ENCODE measurements at places on chromosomes 5 and 9.

DNA sequence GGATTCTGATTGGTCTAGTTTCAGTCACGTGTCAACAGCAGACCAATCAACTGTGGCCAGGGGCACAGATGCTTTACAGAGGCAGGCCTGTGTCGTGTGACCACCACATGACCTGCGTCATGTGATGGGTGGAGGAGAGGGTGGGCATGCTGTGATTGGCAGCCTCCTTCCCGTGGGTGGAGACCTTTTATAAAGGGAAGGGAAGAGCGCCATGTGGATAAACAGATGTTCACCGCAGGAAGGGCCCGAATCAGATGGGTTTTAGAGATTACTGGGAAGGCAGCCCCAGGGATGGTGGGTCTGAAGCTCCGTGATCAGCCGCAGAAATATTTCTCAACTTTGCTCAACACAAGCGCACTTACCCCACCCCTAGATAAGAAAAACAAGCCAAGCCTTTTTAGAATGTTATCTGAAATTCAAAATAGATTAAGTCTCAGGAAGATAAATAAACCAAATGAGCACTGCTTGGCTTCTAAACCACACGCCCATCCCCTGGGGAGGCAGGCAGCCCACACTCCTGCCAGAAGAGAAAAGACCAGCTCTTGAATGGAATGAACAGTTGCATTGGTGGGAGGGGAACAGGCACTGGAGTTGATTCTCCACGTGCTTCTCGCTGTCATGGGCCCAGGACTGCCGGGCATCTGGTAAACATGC lies 43.6 kb downstream of the ROPN1L start:
- no peak for DNase-seq

- no peak for DNase-seq
Measured at GRCh38 chr5:95966005-95966404, 4.4 kb upstream of the ELL2 start.

GRCh38 chr5:115627295-115627865 lies 1.5 kb upstream of the TMED7 start:
- no peak for DNase-seq

- no peak for DNase-seq
Measured at GRCh38 chr5:168612123-168612522, 33.0 kb upstream of the PANK3 start.

DNA sequence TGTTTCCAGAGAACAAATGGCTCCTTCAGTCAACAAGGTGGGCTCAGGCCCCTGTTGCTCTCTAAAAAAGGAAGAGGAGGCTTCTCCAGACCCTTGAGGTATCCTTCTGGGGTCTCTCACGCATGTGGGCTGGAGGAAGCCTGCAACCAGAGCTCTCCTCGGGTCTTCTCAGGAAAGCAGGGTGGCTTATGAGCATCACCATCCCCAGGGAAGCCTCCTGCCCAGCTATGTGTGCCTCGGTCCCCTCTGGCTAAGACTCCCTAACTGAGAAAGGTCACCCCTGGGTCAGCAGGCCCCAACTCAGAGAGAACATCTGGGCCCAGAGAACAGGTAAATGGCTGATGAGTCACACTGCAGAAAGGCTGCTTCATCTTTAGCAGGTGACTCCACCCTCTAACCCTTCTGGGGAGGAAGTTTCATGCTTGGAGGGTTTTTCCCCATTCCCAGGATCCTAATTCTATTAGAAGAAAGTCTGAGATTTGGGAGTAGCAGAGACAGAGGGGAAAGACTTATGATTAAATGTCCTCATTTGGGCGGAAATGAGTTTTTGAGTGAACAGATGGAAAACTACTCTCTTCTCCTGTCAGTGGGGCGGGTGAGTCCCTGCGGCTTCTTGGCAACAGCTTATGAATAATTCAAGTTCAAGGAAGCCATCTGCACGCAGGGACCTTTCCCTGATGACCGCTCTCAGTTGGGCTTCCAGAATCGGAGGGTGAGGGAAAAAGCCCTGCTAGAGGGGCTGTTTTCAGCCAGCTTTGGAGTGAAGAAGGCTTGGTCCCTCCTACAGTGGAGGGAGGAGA lies 41.9 kb downstream of the TGFBI start:
- DNase-seq = no peak

- DNase-seq = no peak
Measured at GRCh38 chr5:51387884-51388275, 4.6 kb downstream of the ISL1 start.

DNA sequence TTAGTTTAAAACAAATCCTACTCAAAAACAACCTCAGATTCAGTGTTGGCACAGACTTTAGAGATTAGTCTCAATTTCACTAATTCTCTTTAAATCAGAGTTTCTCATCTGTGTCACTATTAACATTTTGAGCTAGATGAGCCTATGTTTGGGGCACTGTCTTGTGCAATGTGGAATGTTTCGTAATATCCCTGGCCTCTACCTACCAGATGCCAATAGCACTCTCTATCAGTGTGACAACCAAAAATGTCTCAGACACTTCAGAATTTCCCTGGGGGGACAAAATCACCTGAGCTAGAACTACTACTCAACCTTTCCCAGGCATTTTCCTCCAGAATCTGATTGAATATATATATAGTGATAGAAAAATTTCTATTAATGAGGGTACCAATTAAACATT lies 465.2 kb upstream of the RGMB start:
- DNase-seq = no peak

DNA sequence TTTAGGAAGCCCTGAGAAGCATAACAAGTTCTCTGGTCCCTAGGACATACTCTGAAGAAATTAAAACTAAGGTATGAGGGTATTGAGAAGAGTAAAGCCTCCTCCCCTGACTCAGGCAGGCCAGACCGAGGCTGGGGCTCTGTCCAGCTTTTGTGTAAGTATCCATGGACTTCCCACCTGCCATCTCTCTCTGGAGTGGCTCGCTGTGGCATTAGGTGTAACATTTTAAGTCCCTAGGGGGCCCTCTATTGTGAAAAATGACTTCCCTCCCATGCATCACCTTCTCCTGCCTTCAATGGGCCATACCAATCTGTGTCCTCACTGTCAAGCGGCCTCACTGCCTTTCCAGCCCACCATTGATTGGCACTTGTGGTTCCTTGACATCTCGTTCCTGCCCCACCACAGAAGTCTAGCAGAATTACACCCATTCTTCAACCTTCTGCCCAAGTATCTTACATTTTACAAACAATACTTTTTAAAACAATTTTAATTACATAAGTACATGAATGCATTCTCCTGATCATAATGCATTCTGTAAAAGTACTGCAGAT lies 205.5 kb downstream of the SLIT3 start:
- no peak for DNase-seq

- DNase-seq = no peak
Measured at GRCh38 chr9:133309608-133310007, 26.4 kb downstream of the SURF6 start.

DNA sequence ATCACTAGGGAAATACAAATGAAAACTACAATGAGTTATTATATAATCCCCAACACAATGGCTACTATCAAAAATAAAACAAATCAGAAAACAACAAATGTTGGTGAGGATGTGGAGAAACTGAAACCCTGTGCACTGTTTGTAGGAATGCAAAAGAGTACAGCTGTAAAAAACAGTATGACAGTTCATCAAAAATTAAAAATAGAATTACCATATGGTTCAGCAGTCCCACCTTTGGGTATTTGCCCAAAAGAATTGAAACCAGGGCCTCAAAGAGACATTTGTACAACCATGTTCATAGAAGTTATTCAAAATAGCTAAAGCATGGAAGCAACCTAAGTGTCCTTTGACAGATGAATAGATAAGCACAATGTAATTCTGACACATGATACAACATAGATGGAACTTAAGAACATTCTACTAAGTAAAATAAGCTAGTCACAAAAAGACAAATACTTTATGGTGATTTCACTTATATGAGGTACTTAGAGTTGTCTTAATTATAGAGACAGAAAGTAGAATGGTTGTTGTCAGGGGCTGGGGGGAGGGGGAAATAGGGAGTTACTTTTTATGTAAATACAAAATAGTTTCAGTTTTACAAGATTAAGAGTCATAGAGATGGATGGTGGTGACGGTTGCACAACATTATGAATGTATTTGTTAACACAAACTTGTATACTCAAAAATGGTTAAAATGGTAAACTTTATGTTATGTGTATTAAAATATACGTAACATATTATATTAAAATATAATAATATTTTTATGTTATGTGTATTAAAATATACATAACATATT lies 102.8 kb downstream of the KCTD16 start:
- no peak for DNase-seq

DNA sequence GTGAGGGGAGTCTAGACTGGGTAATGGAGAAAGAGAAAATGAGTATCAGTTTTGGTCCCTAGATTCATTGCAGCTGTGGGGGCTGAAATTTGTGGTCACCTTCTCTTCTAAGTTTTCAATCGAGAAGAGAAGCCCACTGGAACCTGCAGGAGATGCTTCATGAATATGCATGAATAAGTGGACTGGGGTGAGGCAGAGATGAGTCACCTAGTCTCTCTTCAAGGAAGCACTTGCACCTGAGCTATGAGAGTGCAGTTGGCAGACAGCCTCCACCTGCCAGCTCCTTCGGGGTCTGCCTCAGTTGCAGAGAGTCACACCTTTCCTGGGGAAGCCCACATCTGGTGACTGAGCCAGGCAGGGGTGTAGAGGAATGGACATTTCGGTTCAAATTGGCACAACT lies 69.1 kb downstream of the ZNF366 start:
- DNase-seq = no peak

DNA sequence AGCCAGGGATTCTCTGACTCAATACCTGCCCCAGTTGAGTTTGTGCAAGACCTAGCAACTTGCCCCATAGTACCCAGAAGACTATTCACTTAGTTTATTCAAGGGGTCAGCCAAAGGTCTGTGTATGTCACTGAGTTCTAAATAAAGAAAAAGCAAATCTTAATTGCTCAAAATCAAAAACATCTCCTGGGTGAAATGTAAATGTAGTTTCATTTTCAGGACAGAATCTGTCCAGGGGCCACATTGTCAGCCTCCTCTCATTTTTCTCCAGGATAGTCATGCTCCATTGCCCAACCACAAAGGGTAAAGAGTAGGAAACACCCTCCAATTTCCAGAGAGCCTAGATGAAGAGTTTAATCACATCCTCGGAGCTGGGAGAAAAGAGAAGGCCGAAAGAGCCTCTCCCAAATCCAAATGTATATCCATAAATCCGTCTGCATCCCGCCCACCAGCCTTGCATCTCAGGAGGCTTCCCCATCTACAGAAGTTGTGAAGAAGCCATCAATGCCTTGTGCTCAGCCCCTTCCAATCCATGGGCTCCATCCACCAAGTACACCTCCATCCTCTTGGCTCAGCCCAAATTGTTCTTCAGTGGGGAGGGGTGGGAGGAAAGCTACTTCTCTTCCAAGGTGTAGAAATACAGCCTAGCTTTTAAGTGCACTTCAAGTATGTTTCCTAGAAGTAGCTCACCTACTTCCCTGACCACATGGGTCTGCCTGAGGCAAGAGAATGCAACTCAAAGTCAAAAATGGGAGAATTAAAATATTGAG lies 26.9 kb downstream of the ADAM19 start:
- no peak for DNase-seq

GRCh38 chr9:90365666-90366065 lies 277.0 kb downstream of the DIRAS2 start:
- no peak for DNase-seq

- DNase-seq = no peak
Measured at GRCh38 chr9:110728058-110728457, 59.5 kb downstream of the MUSK start.

GRCh38 chr5:1536871-1537602 lies 13.3 kb upstream of the LPCAT1 start:
- no peak for DNase-seq

- DNase-seq = no peak
Measured at GRCh38 chr9:78663369-78663768, 366.4 kb downstream of the PSAT1 start.

DNA sequence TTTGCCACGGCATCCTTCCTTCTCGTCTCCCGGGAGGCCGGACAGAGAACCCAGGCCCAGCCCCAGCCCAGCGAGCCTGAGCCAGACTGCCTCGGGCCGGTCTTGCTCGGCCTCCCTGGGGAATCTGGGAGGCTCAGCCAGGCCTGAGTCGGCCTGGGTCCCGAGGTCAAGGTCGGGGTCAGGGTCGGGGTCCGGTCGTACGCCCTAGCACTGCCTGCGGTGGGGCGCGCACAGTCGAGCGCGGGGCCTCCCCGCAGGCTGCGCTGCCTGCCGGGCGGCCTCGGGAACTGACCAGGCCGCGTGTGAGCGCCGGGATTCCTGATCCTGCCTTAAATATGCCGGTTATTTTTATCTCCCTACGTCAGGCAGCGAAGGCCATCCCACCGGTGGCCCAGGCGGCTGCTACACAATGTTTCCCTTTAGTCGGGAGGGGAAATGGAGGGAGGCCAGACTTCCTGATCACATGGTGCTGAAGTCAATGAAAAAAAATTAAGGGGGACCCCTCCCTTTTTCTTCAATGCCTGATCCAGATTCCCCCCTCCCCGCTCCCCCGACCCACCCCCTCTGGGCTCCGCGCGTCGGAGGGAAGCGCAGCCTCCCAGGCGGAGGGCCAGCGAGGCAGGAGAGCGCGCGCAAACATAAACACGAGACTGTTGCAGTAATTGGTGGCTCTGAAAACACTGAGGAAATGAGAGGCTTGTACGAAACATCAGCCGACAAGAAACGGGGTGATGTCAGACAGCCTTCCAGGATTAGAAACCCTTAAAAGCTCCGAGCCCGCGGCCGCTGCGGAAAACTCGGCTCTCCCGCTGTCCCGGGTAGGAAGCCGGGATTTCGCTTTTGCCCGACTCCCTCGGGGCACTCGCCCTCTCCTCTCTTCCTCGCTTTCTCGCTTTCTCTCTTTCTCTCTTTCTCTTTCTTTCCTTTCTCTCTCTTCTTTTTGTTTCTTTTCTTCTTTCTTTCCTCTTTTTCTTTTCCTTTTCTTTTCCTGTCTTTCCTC lies 148.2 kb upstream of the KLF4 start:
- no peak for DNase-seq

DNA sequence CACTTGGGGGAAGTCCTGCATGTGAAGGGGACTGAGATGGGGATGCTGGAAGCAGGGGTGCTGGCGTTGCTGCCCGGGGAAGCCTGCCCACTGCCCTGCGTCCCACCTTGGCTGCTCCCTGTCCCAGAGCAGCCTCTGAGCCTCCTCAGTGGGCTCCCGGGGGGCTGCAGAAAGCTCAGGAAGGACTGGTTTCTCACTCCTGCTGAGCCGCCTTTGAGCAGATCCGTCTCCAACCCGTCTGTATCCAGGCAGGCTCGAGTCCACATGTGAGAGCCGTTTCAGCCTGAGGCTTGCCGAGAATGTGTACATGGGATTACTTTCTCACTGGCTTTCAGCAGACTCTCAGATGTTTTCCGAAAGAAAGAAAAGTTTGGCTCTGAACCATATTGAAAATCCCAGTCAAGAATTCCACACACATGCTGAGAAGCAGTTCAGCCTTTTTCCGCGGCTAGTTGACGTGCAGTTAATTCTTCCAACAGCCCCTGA lies 95.3 kb upstream of the COL5A1 start:
- no peak for DNase-seq

- no peak for DNase-seq
Measured at GRCh38 chr9:38082446-38083287, 13.6 kb upstream of the SHB start.

DNA sequence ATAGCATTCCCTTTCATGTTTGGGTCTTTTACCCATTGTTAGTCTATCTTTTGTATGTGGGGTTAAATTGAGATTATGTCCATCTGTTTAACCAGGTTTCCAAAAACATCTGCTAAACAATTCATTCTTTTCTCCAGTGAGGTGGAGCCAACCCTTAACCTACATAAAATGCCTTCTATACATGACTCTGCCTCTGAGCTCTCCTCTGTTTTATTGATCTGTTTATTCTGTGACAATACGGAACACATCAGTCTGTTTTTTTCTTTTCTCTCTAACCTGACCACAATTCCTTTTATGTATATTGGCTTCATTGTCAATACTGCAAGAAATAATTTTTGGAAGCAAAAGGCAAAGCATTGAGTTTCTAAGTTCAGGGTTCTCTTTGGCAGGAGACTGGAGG lies 9.9 kb upstream of the ARL15 start:
- DNase-seq = no peak
